ENCODE measurements at places on chromosomes 6 and 20.

GRCh38 chr20:63387393-63387792 is 26.2 kb upstream of the CHRNA4 start:
- DNase-seq, result no peak

DNA sequence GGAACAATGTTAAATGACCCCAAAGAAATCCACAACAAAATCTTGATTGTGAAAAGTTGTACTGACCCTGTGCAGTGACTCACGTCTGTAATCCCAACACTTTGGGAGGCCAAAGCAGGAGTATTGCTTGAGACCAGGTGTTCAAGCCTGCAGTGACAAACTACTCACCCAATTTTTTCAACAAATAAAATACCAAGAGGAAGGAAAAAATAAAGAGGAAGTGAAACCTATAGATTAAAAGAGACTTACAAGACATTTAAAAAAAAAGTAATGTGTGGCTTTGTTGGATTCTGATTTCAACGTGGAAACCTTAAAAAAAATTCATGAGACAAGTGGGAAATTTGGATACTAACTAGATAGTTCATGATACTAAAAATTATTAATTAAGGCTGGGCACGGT is 31.9 kb downstream of the GINS1 start:
- no peak for DNase-seq

DNA sequence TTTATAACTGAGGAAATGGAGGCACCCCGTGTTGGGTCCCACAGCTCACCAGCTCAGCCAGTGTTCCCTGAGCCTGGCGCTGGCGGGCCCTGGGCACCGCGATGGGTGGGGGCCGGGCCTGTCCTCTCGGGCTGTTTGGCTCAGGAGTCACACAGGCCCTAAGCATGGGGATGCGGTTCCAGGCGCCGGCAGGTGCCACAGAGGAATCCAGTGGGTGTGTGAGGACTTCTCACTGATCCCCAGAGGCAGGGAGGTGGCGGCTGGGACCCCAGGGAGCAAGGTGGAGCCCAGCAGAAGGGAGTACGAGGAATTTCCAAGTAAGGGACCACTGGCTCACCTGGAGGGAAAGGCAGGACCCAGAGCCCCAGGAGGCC is 57.5 kb downstream of the IRF4 start:
- no peak for DNase-seq

DNA sequence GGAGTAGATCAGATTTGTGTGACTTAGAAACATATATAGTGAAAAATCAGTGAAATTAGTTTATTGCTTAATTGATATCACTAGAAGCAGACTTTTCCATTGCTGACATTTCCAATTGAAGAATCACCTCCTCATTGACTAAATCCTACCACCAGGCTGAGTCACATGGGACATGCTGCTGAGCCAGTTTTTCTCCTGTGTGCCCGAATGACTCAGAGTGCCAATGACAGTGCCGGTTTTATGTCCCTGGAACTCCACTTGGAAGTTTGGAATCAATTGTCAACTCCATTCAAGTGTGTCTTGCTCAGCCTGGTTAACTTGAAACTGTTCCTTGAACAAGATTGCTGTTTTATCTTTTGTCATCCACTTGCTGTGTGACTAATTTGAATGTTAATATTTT is 316.1 kb upstream of the PRDM1 start:
- DNase-seq, result no peak

GRCh38 chr20:61760321-61760720 is 305.4 kb downstream of the TAF4 start:
- DNase-seq, result peak; percentile 12

DNA sequence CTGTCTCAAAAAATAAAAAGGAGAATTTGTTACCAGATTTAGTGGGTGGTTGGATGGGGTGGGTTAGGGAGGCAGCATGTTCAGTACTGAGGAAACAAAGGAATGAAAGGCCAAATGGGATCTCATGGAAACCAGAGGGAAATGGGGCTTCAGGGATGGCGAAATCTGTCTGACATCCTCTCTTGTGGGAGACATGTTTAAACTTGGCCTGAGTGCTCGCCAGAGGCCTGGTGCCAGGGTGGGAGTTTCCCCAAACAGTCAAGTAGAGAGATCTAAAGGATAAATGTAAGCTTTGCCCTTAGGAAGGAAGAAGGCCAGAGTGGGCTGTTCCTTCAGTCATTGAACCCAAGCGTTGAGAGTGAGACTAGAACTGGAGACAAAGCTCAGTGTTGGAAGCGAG is 61.9 kb upstream of the AKIRIN2 start:
- DNase-seq, result no peak

DNA sequence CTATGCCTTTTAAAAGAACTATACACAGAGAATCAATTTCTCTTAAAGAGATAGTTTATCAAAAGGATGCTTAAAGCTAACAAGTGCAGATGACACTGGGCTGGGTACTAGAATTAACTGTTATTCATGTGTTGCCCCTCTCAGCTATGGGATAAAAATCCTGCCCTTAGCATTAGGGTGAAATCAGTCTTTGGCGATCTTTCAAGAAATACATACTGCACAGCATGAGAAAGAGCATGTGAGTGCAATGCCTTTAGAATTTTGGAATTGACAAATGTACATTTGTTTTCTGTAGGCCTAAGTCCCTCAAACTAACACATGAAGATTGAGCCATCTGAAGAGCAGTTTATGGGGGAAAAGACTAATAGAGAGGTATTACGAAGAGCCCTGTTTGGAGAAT is 115.4 kb downstream of the ZFP64 start:
- DNase-seq, result no peak

DNA sequence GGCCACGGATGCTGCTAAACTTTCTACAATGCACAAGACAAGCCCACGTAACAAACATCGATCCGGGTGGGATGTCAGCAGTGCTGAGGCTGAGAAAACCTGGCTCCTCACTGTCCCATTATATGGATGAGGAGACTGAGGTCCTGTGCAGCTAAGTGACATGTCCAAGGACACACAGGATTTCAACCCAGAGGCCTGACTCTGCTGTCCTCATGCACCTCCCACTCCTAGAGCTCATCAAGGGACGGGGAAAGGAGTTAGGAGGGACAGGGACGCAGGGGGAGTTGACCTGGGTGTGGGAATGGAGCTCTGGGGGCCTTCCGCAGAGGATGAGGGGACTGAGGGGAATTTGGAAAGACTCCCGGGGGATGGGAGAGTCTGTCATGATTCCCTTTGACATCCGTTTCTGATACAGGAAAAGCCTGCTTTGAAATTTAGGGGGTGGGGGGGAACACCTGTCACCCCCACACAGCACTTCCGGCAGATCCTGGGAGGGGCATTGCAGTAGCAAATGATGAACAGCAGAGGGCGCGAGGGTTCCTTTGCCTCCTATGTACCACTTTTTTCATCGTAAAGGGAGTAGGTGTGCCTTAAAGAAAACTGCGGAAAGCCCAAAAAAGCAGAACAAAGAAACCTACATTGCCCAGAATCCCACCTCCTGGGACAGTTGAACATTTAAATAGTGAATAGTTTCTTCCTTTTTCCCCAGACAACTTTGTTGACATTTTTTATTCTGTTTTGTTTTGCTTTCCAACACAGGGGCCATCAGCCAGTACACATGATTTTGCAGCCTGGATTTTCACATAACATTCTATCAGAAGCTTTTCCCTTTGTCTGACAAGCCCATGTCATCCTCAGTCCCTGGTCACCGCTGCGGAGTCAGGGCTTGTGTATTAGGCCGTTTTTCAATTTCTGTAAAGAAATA is 48.6 kb downstream of the SLC2A10 start:
- DNase-seq, result peak; percentile 73

DNA sequence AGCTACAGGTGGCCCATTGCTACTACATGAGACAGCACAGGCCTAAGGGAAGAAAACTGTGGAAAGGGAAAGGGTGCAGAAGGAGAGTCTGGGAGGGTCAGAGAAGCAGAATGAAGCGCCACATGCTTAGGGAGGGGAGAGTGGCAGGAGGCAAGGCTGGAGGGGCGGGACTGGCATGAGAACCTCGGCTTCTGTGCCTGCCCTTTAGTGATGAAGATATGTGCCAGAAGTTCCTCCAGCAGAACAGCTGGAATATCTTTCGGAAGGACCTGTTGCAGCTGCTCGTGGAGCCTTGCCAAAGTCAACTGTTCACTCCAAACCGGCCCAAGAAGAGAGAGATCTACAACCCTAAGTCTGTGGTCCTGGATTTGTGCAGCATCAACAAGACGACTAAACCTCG is 61.8 kb downstream of the CNBD2 start:
- DNase-seq, result no peak

GRCh38 chr6:37640786-37641395 is 56.8 kb downstream of the MDGA1 start:
- DNase-seq, result no peak

DNA sequence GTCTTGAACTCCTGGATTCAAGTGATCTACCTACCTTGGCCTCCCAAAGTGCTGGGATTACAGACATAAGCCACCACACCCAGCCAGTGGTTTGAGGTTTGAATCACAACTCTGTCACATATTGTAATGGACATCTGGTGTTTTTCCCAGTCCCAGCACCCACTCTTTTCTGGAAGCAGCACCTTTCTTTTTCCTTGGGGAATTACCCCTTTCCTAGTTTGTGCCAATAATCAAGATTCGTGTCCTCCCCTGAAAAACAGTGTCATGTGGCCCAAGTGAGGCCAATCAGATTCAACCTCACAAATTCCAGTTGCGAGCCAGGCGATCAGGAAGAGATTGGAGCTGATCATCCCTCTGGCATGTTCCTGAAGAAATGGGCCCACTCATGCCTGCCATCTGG is 71.7 kb upstream of the SGK1 start:
- DNase-seq, result no peak

GRCh38 chr6:81820980-81821379 is 68.5 kb upstream of the TENT5A start:
- no peak for DNase-seq

GRCh38 chr20:2909953-2910352 is 36.7 kb downstream of the PTPRA start:
- no peak for DNase-seq

- DNase-seq, result no peak
Observed at GRCh38 chr6:137426007-137426689, 68.0 kb downstream of the OLIG3 start.

- DNase-seq, result no peak
Observed at GRCh38 chr20:45896641-45897161, 5.6 kb downstream of the CTSA start.

- peak; percentile 73 for DNase-seq
Observed at GRCh38 chr6:2764610-2765165, 505 bp upstream of the WRNIP1 start.

GRCh38 chr6:21616005-21616404 is 22.5 kb downstream of the SOX4 start:
- DNase-seq, result no peak

DNA sequence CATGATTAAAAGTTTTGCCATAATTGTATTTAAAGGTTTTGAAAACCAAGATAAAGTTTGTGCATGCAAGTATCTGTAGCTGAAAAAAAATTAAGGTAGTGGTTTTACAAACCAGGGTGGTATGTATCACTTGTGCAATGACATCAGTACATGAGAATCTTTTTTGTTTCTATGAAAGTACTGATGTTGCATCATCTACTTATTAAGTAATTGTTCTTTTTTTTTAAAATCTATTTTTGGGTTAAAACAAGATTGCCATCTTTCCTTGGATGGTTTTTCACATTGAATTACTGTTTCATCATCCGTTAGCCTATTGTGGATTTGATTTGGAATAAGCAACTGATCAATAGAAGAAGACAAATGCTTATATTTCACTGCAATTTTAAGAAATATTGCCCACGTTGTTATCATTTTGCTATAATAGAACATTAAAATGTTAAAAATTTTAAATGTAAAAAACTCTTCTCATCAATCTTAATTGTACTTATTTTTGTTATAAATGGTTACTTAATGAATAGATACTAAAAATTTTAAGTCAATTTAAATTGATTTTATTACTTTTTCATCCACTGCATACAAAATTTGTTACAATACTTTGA is 39.8 kb upstream of the TAGAP start:
- no peak for DNase-seq

DNA sequence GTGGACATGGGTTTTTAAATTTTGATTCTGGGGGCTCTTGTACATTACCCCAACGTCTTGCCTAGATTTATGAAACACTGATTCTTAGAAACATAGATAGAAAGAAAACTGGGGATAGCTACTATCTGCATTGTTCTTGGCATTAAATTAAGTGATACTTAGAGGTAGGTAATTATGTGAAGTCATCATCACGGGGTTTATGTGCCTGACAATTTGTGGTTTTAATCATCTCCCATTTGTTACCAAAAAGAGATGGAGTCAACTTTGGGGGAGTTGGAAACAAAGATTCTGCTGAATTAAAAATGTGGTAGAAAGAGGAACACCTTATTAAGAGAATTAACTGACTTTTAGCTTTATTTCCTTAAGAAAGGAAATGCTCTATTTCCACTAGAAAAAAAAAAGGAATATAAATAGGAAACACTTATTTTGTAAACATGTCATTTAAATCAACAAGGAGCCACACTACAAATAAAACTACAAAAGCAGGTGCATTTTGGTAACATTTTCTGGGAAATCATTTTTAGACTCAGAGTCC is 5.6 kb downstream of the TNFAIP3 start:
- DNase-seq, result no peak

- DNase-seq, result peak; percentile 68
Observed at GRCh38 chr6:28586962-28587745, 61.5 kb downstream of the GPX5 start.

- DNase-seq, result no peak
Observed at GRCh38 chr6:129385117-129385516, 324.9 kb downstream of the ARHGAP18 start.

- no peak for DNase-seq
Observed at GRCh38 chr6:689223-689622, 3.7 kb downstream of the EXOC2 start.

DNA sequence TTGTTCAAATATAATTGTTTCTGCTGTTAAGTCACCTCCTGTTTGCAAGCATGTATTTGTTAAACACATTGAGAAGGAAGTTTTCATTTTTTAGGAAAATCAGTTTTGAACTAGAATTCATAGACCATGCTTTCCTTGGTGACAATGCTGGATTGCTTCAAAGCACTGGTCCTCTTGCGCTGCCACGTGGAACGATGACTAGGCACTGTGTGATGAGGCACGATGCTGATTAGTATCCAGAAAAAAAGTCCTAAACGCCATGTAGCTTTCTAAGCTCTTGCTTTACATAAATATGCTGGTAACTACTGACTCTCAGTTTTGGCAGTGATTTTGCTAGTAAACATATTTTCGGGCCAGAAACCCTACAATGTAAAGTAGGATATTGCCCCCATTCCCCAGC is 11.1 kb upstream of the EXOC2 start:
- no peak for DNase-seq

All from activated naive CD4-positive, alpha-beta T cell treated with anti-CD3 and anti-CD28 coated beads, Interleukin-2, amount 10 ng/mL, durations not matched to agents 7 days and 5 days (primary cell).